Neural crest cell (in vitro differentiated cells): ENCODE measurements at places on chromosomes 3 and 15. TPM values are rescaled to one million over a fixed set of nuclear protein-coding genes. Genes with fewer than 3 reads are reported as not detected.

CSTA gene
- total RNA-seq, result not detected in 2 replicates

KBTBD12 gene
- not detected in 2 replicates for total RNA-seq

TGM4 gene
- total RNA-seq, result not detected in 2 replicates

DNA sequence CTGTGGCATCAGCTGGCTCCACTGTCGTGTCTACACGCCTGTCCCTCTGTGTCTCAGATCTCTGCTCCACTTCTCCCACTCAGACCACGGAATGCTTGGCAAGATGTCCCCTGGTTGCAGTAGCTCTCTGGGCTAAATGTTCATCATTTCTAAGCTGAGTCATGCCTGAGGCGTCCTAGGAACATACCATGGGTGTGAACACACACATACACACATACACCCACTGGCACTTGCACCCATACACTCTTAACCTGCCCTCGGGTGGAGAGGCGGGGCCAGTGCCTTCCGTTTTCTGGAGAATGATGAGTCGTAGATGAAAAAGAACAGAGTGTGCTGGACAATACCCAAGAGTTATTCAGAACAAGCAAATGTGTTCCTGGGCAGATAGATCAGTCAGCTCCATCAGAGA, 72.4 kb downstream of the SENP2 start:
- no peak overlapping the region for H3K4me3 ChIP-seq
- no peaks in the 10 kb centered on the region for H3K27me3 ChIP-seq
- H3K27ac ChIP-seq, result no peak overlapping the region
- peaks cover 8% of the 10 kb centered on the region for H3K4me1 ChIP-seq
- DNase-seq, result no peak

ZKSCAN7 gene
- 17.3 and 21.0 TPM in 2 replicates for total RNA-seq

- H3K4me1 ChIP-seq, result peaks cover 23% of the 10 kb centered on the region
- H3K4me3 ChIP-seq, result no peak overlapping the region
- no peak for DNase-seq
- H3K36me3 ChIP-seq, result no peaks in the 10 kb centered on the region
- peaks cover 14% of the 10 kb centered on the region for H3K27me3 ChIP-seq
These were observed 6.3 kb downstream of the TM4SF1 start for GRCh38 chr3:149371001-149371722.

DNA sequence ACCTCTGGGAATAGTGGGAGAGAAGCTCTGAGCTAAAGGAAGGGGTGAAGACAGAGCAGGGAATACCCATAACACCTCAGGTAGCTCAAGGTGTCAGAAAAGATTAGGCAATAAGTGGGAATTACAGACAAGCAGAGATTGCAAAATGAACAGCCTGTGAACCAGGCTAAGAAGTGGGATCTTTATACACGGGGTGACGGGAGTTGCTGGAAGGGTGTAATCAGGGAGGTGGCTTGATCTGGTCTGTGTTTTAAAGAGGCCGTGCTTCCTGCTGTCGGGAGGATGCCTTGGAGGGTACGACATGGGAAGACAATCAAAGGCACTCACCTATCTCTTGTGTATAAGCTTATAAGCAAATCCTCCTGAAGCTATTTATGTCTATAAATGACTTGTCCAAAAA, 216.3 kb downstream of the CLSTN2 start:
- no peaks in the 10 kb centered on the region for H3K4me1 ChIP-seq
- H3K4me3 ChIP-seq, result no peak overlapping the region
- H3K27ac ChIP-seq, result no peak overlapping the region
- no peaks in the 10 kb centered on the region for H3K36me3 ChIP-seq

DNA sequence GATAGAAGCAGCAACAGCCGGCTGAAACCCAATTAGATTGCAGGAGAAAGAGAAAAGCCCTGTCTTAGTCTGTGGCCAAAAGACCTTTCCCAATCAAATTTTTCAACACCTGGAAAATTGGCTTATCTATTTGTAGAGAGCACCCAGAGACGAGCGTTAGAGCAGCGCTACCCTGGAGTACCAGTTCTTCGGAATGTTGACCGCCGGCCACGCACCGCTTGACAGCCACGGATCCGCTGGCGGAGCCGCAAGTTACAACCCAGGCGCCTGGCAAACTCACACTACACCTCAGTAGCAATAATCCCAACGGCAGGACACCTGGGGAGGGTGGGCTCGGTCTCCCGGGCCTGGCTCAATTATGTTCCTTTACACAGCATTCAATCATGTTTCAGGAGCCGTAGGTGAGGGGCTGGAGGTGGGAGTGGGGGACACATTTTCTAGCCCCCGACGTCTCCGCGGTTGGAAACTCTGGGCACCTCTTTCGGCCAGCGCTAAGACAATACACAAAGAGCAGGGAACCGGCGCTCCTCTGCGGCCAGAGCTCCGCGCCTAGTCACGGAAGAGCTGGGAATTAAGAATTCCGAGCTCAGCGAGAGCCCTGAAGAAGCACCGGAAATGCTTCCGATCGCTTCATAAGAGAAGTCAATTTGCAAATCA, 1.2 kb downstream of the MB21D2 start:
- peaks cover 26% of the 10 kb centered on the region for H3K4me1 ChIP-seq
- H3K36me3 ChIP-seq, result no peaks in the 10 kb centered on the region
- H3K27me3 ChIP-seq, result peaks cover 39% of the 10 kb centered on the region

GRCh38 chr3:54863786-54864185, 64.1 kb downstream of the LRTM1 start:
- H3K4me1 ChIP-seq, result peaks cover 40% of the 10 kb centered on the region
- H3K27me3 ChIP-seq, result peaks cover 2% of the 10 kb centered on the region
- no peaks in the 10 kb centered on the region for H3K36me3 ChIP-seq
- DNase-seq, result no peak
- peak overlapping the region; percentile 3 for H3K27ac ChIP-seq
- H3K4me3 ChIP-seq, result no peak overlapping the region

DNA sequence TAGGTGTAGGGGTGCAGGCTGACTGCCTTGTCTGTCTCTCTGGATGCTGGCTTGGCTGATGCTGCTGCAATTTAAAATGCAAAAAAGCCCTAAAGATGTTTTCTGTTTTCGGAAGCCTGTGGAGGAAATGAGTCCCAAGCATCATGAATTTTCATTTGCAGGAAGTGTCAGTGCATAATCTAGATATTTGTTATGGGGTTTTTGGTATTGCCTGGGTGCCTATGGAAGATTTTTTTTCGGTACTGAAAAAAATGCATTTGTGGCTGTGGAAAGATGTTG, 1.9 kb downstream of the CACNA1D start:
- peaks cover 59% of the 10 kb centered on the region for H3K27me3 ChIP-seq
- H3K36me3 ChIP-seq, result no peaks in the 10 kb centered on the region
- H3K4me1 ChIP-seq, result peaks cover 46% of the 10 kb centered on the region
- no peak overlapping the region for H3K27ac ChIP-seq
- H3K4me3 ChIP-seq, result peak overlapping the region; percentile 68

DNA sequence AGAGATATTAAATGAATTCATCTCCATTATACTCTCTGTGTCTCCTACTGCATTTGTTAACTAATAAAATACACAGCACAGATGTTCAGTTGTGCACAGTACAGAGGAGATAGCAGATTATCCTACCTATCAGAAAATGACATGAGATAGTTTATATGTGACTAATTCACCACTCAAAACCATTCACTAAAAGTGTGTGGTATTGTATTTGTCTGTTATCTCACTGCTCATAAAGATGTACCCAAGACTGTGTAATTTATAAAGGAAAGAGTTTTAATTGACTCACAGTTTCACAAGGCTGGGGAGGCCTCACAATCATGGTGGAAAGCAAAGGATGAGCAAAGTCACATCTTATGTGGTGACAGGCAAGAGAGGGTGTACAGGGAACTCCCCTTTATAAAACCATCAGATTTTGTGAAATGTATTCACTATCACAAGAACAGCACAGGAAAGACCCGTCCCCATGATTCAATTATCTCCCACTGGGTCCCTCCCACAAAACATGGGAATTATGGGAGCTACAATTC, 936.3 kb downstream of the ROBO1 start:
- H3K4me3 ChIP-seq, result no peak overlapping the region
- peaks cover 4% of the 10 kb centered on the region for H3K36me3 ChIP-seq
- no peaks in the 10 kb centered on the region for H3K27me3 ChIP-seq
- no peaks in the 10 kb centered on the region for H3K4me1 ChIP-seq
- H3K27ac ChIP-seq, result no peak overlapping the region
- DNase-seq, result no peak

CA12 gene
- total RNA-seq, result 1.1 TPM in 2 replicates

- H3K4me1 ChIP-seq, result no peaks in the 10 kb centered on the region
- no peak overlapping the region for H3K27ac ChIP-seq
- H3K4me3 ChIP-seq, result no peak overlapping the region
- H3K27me3 ChIP-seq, result no peaks in the 10 kb centered on the region
- DNase-seq, result no peak
These were observed 96.7 kb upstream of the PPP2R3A start for GRCh38 chr3:135868801-135869200.

DNA sequence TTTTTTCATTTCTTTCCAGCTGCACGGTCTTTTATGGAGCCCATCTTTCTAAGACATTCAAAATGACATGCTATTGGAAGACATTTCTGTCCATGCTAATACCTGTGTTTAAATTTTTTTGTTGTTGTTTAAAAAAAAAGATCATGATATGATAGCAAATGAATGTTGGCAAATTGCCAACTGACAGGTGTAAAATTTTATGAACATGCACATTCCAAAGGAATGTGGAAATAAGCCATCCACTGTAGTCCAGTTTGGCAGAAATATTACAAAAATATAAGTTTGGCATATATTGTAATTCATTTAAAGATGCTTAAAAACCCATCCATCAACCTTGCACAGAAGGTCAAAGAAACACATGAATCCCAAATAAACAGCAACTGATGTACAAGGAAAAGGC, 75.6 kb upstream of the WNT5A start:
- no peak for DNase-seq
- H3K36me3 ChIP-seq, result no peaks in the 10 kb centered on the region
- no peaks in the 10 kb centered on the region for H3K4me1 ChIP-seq
- no peaks in the 10 kb centered on the region for H3K27me3 ChIP-seq

DNA sequence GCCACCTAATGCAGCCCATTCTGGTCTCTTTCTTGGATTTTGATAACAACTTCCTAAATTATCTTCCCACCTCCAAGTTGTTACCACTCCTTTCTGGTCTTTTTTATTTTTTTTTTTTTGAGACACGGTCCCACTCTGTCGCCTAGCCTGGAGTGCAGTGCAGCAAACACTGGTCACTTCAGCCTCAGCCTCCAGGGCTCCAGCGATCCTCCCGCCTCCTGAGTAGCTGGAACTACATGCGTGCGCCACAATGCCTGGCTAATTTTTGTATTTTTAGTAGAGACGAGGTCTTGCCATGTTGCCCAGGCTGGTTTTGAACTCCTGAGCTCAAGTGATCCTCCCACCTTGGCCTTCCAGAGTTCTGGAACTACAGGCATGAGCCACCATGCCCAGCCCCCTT, 92.8 kb upstream of the BHLHE40 start:
- no peaks in the 10 kb centered on the region for H3K4me1 ChIP-seq
- H3K27ac ChIP-seq, result no peak overlapping the region
- H3K27me3 ChIP-seq, result no peaks in the 10 kb centered on the region
- DNase-seq, result no peak
- no peaks in the 10 kb centered on the region for H3K36me3 ChIP-seq
- H3K4me3 ChIP-seq, result no peak overlapping the region

DNA sequence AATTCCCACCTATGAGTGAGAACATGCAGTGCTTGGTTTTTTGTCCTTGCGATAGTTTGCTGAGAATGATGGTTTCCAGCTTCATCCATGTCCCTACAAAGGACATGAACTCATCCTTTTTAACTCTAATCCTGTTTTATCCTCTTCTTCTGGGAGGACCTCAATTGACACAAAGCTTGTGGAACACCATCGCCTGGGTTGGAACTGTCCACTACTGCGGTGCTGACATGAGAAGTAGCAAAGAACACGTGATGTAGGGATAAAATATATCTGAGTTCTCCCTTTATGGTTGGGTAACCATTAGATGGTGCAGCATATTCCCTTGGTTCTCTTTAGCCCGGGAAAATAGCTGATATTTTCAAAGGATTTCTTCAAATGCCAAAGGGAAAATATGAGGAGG, 105.3 kb upstream of the TOPAZ1 start:
- no peak for DNase-seq
- H3K27ac ChIP-seq, result no peak overlapping the region
- H3K4me3 ChIP-seq, result no peak overlapping the region
- H3K36me3 ChIP-seq, result no peaks in the 10 kb centered on the region
- peaks cover 40% of the 10 kb centered on the region for H3K27me3 ChIP-seq

DNA sequence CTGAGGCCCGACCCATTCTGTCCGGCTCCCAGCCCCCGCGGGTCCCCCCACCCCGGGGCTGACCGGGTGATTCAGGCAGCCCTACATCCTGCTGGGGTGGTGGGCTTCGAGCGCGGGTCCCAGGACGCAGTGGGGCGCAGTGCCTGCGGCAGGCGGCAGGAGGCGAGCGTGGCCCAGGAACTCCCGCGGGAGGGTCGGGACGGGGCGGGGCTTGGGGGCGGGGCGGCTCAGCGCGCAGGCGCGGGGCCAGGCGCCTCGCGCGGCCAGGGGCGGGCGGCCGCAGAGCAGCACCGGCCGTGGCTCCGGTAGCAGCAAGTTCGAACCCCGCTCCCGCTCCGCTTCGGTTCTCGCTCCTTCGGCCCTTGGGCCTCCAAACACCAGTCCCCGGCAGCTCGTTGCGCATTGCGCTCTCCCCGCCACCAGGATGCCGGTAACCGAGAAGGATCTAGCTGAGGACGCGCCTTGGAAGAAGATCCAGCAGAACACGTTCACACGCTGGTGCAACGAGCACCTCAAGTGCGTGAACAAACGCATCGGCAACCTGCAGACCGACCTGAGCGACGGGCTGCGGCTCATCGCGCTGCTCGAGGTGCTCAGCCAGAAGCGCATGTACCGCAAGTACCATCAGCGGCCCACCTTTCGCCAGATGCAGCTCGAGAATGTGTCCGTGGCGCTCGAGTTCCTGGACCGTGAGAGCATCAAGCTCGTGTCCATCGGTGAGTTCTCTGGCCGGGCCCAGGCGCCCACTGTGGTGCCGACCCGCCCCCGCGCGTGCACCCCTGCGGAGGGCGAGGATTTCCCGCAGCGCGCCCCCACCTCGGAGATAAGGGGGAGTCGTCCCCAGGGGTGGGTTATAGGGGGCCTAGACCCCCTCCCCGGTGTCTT, at the start of gene FLNB:
FLNB (plus strand) TSS at position 282 of the 885 bp plus-strand sequence; CDS start at position 425, 143 bp downstream.
- peak; percentile 81 for DNase-seq
- H3K4me3 ChIP-seq, result peak within 1 kb of the TSS; percentile 89
- H3K27ac ChIP-seq, result peak within 1 kb of the TSS; percentile 84
- no peaks in the 10 kb centered on the region for H3K36me3 ChIP-seq

DNA sequence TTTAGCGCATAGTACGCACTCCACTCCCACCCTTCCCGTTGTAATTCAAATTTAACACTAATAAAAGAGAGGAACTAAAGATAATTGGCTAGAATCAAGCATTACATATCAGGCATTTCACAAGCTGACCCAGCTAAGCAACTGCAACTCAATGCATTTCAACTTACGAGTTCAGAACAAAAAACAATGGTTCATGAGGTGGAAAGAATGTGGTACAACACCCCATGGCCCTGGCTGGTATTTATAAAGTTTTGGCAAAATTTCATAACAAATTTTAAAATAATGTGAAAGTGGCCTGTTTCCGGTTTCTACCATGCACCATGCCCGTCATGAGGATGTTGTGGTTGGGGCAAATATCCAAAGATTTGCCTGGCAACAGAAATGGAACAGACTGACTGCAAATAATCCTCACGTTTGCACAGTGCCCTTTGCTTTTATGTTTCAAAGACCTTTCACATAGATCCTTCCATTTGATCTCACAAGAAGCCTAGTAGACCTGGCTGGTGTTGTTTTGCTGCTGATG, 455.3 kb upstream of the NR2F2 start:
- no peak for DNase-seq
- peak overlapping the region; percentile 14 for H3K4me3 ChIP-seq
- peaks cover 63% of the 10 kb centered on the region for H3K4me1 ChIP-seq
- no peaks in the 10 kb centered on the region for H3K36me3 ChIP-seq
- peak overlapping the region; percentile 95 for H3K27ac ChIP-seq
- no peaks in the 10 kb centered on the region for H3K27me3 ChIP-seq

DAZL gene
- not detected in 2 replicates for total RNA-seq
